ENCODE measurements at places on chromosomes 3 and 15.

DNA sequence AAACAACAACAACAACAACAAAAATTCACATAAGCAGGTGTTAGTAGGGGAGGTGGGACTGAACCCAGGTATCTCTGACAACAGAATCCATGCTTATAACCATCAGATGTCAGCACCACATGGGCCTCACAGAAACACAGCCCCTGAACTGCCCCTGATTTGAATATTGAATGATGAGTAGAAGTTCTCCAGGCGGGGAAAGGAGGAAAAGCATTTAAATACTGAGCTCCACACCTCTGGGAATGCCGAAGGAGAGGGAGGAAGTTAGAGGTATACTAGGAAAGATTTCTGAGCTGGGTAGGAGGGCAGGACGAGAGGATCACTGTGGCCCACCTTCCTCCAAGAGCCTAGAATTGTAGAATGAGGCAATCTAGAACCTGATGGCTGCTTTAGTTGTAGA lies 31.9 kb upstream of the EIF4A2 start:
- no peak for DNase-seq

DNA sequence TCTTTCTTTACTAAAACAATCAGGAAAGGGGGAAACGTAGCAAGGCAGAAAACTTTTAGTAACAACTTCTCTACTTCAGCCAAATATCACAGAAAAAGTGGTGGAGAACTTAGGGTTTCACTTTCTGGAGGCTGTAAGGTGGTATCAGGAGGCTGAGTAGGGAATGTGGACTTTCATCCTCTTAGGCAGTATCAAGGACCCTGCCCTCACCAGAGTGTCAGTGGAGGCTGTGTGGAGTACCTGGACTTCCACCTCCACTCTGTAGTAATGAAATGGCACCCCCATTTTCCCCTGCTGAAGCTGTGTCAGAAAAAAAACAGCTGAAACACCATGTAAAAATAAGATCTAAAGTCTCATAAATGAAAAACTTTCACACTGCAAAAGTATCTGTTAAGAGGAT lies 11.2 kb upstream of the HHLA2 start:
- no peak for DNase-seq

DNA sequence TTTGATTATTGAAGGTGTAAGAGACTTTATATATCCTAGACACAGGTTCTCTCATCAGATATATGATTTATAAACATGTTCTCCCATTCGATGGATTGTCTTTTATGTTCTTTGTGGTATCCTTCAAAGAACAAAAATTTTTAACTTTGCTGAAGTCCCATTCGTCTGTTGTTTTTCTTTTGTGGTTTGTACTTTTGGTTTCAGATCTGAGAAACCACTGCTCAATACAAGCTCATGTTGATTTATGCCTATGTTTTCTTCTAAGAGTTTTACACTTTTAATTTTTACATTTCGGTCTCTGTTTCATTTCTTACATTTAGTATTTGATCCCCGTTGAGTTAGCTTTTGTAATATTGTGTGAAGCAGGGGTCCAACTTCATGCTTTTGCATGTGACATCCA lies 103.3 kb upstream of the SPRED1 start:
- DNase-seq = no peak

DNA sequence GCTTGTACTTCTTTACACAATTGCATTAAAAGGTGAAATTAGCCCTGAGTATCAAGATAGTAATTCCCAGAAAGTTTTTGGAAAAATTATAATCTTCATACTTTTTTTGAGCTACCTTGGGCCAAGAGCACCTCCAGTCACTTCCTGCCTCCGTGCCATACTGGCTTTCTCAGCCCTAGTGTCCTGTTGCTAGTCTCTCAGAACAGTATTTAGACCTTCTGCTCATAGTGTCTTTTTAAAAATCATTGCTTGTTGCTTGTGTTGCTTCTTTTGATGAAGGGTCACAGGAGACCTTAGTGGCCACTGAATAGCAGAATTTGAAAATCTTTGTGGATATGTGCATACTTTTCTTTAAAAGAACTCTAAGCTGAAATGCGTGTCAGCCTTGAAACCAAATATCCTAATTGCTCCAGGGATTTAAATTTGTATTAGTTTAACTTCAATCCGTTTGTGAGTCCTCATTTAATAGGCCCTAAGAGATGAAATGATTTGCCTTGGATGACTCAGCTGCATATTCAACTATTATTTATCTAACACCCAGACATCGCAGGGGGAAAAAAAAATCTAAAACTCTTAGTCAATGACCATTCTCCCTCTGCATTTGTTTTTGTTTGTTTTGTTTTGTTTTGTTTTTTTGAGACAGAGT lies 29.1 kb upstream of the LXN start:
- DNase-seq = no peak

- no peak for DNase-seq
These were observed 11.1 kb downstream of the STAG1 start for GRCh38 chr3:136741063-136741462.

DNA sequence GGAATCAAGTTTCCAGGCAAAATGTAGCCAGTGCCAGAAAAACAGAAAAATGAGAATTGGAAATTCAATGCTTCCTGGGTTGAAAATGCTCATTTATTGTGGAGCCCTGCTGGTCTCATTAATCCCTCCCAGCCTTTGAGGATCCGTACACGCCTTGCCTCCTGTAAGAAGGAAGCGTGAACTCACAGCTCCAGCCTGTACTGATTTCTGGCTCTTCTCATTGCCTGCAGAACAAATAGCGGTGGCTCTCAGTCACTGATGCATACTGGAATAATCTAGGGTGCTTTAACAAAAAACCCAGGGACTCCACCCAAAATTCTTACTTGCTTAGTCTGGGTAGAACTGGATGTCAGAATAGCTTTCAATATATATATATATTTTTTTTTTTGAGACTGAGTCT lies 29.3 kb upstream of the SLC24A5 start:
- no peak for DNase-seq

DNA sequence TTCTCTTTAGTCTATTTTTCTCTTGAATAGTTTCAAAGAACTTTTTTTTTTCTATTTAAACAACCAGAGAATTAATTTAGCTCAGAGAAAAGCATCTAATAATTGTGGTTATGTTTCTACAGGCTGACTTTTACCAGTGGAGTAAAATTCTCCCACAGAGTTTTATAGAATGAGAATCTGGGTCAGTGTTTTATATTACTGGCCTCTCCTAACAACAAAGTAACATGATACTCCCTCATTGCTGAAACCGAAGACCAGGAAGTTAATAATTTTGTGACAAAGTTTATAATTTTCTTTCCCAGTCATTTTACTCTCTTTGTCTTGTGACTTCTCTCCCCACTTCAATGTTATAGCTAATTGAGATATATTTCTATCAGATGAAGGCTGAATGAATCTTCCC lies 946.9 kb downstream of the EPHA3 start:
- no peak for DNase-seq

DNA sequence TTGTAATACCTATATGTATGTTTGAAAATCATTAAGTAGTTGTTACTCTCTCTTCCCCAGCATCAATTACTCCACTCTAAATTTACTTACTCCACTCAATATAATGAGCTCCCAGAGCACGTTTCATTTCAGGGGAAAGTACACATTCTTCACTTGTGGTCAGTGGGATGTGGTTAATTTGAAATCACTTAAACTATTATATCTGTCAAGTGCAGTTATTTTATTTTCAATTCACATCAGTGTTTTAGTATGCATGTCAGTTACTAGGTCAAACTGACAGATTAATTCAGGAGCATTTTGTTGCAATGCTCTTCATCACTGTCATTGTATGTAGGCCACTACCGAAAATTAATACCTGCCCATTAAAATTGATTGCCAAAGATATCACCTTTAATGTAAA lies 376.1 kb downstream of the ZIC4 start:
- no peak for DNase-seq

- no peak for DNase-seq
These were observed 1100.3 kb downstream of the TBL1XR1 start for GRCh38 chr3:176097027-176097426.
